ENCODE measurements at places on chromosomes 2 and 18. TPM values are rescaled to one million over a fixed set of nuclear protein-coding genes. Genes with fewer than 3 reads are reported as not detected.

Gene ZAP70
- total RNA-seq, result 432 TPM

Gene ALK
- total RNA-seq, result not detected

Gene NAT8
- not detected for total RNA-seq

Gene DNAJC27
- 18.5 TPM for total RNA-seq

Gene KYNU
- total RNA-seq, result 2.8 TPM

Gene SLC8A1
- 2.0 TPM for total RNA-seq

Gene TNFRSF11A
- 3.2 TPM for total RNA-seq

Gene CABYR
- 1.1 TPM for total RNA-seq

Gene RIF1
- 56.3 TPM for total RNA-seq

Gene MALL
- total RNA-seq, result not detected

Gene LIMS3
- 0.41 TPM for total RNA-seq

Gene CDCA7
- 2.3 TPM for total RNA-seq

Gene SPR
- 1.1 TPM for total RNA-seq

Gene MROH2A
- total RNA-seq, result not detected

Gene LOXHD1
- total RNA-seq, result 0.34 TPM

Gene MC5R
- total RNA-seq, result not detected

Data from naive thymus-derived CD4-positive, alpha-beta T cell (primary cell).